ENCODE measurements at places on chromosomes 3 and 15.

DNA sequence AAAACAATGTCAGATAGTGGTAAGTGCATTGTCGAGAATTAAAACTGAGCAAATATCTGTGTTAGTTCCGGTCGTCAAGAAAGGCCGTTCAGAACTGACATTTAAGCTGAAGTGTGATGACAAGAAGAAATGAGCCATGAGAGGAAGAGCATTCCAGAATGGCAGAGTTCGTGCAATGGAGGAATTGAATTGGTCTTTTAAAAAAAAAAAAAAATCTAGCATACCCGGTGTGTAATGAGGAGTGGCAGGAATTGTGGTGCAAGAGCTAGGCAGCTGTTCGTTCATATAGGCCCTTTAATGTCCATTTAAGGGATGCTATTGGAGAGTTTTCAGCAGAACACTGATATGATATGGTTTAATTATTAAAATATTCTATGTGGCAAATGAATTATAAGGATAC, 2.6 kb upstream of the GBE1 start:
- no peak for DNase-seq

GRCh38 chr3:152069871-152070270, 196.4 kb downstream of the SUCNR1 start:
- DNase-seq: no peak

- no peak for DNase-seq
Measured at GRCh38 chr3:132721479-132722164, 587 bp downstream of the NPHP3 start.

DNA sequence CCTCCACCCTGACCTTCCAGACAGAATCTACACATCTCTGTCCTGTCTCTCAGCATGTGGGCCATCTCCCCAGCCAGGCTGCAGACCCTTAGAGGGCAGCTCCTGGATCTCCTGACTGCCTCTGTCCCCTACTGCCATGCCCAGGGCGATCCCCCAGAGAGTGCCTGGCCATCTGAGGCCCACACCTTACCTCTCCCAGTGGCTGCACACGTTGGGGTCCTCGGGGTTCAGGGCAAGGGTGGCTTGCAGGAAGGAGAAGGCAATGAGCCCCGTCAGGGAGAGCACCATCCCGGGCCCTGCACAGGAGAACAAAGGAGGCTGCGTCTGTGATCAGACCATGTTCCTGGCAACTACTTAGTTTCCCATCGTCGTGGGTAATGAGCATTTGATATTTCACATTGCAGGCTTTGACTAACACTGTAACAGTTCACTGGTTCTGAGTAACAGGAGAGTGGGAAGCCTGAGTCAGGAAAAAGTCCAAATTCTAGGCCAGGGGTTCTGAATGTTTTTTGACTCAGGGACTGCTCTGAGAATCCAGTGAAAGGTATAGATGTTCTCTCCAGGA, 125.4 kb downstream of the MEGF11 start:
- no peak for DNase-seq

DNA sequence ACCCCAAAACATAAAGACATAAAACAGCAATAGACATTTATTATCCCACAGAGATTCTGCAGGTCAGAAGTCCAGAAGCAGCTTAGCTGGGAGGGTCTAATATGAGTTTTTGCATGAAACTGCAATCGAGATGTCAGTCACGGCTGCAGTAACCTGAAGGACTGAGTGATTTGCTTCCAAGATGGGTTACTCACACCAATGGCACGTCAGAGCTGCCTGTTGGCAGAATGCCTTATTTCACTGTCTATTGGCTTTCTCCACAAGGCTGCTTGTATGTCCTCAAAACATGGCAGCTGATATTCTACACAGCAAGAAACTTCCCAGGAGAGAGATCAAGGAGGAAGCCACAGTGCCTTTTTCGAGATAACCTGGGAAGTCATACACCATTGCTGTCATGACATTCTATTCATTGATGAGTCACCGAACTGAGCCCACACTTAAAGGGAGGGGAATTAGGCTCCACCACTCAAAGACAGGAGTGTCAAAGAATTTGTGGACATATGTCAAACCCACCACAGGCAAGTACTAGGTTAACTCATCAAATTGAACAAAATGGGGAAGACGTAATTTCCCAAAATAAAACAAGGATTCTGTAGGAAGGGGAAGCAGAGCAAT, 122.2 kb downstream of the SYNPR start:
- DNase-seq: no peak

- DNase-seq: no peak
Measured at GRCh38 chr3:3170998-3171397, 8.5 kb downstream of the CRBN start.

GRCh38 chr3:150410311-150411105, 2.4 kb downstream of the TSC22D2 start:
- DNase-seq: peak; percentile 32

DNA sequence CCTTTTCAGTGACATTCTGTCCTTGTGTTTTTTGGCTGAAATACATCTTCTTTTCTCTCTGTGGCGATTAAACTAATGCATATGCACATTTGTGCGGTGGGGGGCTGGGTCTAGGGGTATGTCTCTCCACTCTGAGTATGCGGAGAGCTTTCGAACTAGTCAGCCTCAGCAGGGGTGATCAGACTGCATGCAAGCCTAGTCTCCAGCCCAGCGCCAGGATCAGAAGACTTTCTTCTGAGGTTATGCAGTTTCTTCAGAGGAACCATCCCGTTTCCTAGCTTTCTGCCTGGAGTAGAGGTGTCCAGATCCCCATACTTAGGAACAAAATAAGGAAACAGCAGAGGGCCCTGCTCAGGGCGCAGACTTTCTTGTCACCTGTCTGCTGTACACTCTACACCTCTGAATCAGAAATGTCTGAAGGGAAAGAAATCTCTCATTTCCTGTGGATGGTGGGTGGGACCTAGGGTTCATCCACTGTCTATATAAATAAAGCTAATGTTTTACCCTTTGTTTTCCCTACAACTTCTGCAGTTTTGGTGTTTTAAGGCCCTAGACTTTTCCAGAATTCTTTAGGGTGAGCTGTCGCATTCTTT, 230.4 kb downstream of the ABHD5 start:
- DNase-seq: no peak

All from NCI-H1694 (cell line).